ENCODE measurements at places on chromosomes 4 and X.

DNA sequence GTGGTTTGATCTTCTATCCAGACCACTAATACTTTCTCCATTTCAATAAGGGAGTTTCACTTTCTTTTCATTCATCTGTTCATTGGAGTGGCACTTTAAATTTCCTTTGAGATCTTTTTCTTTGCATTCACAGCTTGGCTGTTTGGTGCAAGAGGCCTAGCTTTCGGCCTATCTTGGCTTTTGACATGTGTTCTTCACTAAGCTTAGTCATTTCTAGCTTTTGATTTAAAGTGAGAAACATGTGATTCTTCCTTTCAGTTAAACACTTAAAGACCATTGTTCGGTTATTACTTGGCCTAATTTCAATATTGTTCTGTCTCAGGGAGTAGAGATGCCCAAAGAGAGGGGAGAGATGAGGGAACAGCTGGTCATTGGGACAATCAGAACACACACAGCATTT is 24.3 kb downstream of the CXCL13 start:
- DNase-seq: no peak

GRCh38 chrX:140916872-140917271 is 85.5 kb upstream of the SPANXB1 start:
- no peak for DNase-seq

GRCh38 chr4:169268951-169269760 is 1.6 kb downstream of the SH3RF1 start:
- DNase-seq: no peak

DNA sequence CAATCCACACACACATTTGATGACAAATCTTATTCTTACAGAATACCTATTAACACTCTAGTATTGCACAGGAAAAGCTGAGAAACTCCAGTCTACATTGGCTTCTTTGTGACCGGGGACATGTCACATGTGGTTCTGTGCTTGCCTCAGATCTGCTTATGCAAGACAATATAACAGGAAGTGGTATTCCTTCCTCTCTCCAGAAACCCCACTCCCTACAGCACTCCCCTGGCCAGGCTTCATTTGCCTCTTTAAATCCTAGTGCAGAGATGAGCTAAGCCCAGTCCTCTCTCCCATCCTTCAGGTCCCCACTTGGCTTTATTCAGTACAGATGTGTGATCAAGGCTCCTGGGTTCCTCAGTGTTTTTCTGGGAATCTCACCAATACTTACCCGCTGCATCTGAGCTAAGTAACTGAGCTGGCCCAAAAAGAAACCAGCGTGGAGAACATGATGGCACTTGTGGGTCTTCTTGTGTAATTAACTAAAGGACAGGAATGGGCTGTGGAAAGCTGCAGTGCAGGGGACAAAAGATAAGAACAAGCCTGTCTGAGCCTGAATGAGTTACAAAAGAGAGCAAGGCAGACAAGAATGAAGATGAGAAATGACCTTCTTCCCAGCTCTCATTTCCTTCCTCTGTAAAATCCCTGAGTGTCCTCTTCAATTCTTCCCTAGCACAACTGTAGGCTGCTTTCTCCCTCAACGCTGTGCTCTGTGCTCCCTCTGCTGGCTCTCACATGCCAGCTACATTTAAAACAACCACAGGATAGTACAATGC is 105.6 kb downstream of the HNRNPD start:
- DNase-seq: peak; percentile 55

- DNase-seq: no peak
Observed at GRCh38 chrX:54675762-54676161, 122.3 kb downstream of the ITIH6 start.

DNA sequence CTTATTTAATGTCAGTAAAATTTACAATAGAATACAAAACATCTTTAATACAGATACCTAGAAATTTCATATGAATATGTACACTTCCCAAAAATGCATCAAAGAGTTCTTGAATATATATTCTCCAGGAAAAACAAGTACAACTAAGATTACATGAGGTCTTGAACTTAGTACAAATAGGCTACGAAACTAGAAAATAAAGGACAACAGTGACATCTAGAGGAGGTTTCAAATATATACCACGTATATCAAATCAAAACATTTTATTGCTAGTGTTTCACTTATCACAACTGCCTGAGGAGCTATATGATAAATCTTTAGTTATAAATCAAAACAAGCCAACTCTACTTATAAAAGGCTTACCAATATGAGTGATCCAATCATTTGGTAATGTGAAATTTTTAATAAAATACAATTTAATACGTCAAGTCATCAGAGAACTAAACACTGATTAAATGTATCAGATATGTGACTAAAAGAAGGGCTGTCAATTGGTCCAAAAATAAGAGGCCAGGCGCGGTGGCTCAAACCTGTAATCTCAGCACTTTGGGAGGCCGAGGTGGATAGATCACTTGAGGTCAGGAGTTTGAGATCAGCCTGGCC is 36.6 kb downstream of the ANAPC10 start:
- no peak for DNase-seq

DNA sequence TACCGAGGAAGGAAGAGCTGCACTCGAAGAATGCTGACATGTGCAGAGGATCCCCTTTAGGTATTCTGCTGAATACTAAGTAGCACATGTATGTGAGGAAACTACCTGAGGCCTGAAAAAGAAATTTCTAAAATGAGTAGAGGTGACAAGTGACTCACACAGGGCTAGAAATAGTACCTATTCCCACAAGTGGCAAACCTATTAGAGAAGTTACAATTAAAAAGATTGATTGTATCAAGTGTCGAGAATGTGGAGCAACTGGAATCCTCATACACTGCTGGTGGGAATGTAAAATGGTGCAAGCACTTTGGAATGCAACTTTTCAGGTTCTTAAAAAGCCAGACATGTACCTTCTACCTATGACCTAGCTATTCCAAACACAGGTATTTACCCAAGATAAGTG is 47.4 kb downstream of the CCSER1 start:
- no peak for DNase-seq

DNA sequence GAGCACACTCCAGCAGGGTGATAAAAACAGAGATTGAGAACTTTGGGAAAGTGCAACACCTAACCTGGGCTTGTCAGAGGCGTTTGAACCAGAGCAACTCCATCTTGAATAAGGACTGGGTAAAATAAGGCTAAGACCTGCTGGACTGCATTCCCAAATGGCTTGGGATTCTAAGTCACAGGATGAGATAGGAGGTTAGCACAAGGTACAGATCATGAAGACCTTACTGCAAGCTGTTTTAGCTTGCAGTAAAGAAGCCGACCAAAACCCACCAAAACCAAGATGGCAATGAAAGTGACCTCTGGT is 43.9 kb downstream of the SCFD2 start:
- DNase-seq: no peak

DNA sequence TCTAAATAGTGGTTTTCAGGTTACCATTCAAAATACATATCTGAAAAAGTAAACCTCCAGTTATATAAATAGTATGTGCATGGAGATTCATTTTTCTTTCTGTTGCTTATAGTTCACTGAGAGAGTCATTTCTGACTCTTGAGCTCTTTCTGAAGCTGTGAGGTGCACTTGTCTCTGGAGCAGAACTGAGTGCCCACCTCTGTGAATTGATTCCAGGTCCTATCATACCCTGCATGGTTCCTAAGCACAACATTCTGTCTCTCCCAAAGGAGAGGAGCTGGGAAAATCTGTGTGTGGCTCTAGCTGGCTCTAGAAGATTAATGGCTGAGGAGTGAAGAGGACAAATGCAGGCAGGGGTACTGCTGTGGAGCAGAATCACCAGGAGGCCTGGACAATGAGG is 161.6 kb upstream of the HCCS start:
- DNase-seq: no peak

GRCh38 chrX:120453985-120454384 is 15.1 kb downstream of the LAMP2 start:
- no peak for DNase-seq

DNA sequence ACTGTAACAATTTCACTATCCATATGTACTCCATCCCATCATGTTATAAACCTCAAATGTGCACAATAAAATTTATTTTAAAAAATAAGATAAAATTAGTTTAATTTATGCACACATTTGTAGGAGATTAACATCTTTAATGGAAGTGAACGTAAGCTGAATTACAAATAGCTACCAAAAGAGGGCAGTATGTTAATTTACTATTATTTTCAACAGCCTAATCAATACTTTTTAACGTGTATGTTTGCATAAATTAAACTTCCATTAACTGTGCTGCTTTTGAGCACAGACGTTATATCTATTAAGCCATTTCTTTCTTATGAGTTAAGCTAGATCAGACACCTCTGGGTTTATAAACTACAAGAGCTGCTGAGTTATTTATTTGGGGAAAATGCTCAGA is 56.5 kb upstream of the PHKA2 start:
- no peak for DNase-seq

- DNase-seq: no peak
Observed at GRCh38 chr4:142743121-142743825, 102.8 kb downstream of the INPP4B start.

- DNase-seq: no peak
Observed at GRCh38 chr4:142512161-142512560, 333.9 kb downstream of the INPP4B start.

- no peak for DNase-seq
Observed at GRCh38 chr4:89164400-89164799, 53.1 kb downstream of the TIGD2 start.

DNA sequence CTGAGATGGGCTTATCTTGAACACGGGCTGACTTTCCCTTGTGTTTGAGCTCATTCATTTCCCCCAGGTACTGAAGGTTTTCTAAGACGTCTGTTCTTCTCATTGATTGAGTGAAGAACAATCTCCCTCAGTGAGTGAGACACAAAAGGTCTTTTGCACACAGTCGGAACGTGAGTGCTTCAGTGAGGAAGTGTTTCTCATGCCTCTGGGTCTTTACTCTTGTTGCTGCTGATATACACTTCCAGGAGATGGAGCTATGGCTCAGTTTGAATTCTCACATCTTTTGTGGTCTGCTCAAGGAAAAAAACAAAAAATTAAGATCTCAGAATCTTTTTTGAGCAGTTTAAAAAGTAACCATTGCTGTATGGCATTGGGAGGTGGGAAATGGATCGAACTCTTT is 981.9 kb upstream of the TENM3 start:
- no peak for DNase-seq

All from nephron progenitor cell (in vitro differentiated cells).